ENCODE measurements at places on chromosomes 16 and 17. TPM values are rescaled to one million over a fixed set of nuclear protein-coding genes. Genes with fewer than 3 reads are reported as not detected.
A peak's percentile ranks its signal among the peaks of the same experiment; 100 is the strongest.

- peak; percentile 39 for DNase-seq
Measured at GRCh38 chr17:75404731-75405364, 630 bp downstream of the GRB2 start.

DNA sequence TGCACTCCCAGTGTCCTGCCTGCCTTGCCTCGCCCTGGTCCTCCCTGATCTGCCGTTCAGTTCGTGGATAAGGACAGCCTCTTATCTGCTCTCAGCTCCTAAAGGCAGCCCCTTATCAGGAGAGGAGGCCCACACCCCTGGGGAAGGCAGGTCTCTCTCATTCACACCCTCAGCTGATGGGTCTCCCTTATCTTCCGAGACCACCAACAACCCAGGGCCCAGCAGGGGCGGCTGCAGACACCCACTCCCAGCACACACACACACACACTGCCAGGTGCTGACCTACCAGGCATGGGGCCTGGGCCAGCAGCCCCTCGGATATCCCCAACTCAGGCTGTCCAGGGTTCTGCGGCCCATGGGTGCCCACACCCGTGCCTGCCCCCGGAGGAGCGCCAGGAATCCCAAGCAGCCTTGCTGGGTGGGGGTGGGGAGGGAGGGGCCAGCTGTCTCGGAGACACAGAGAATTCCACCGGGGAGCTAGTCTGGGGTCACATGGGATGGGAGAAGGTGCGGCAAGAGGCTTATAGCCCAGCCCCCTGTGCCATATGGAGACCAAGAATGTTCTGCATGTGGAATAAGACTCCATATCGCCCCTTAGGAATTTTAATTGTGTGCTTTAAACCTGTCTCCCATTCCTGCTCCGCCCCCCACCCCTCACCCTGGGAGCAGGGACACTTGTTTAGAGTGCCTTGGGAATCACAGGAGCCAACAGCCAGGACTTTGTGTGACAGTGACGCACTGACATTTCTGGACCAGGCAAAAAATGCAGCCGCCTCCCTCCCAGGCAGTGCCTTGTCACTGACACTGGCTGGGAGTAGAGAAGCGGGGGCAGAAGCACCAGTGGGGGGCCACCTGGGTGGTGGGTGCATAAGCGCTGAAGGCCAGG is 41.9 kb upstream of the EMP2 start:
- DNase-seq, result no peak

- DNase-seq, result peak; percentile 45
Measured at GRCh38 chr17:67602974-67603373, 114.8 kb upstream of the NOL11 start.

- no peak for DNase-seq
Measured at GRCh38 chr17:66403846-66404556, 101.6 kb downstream of the PRKCA start.

DNA sequence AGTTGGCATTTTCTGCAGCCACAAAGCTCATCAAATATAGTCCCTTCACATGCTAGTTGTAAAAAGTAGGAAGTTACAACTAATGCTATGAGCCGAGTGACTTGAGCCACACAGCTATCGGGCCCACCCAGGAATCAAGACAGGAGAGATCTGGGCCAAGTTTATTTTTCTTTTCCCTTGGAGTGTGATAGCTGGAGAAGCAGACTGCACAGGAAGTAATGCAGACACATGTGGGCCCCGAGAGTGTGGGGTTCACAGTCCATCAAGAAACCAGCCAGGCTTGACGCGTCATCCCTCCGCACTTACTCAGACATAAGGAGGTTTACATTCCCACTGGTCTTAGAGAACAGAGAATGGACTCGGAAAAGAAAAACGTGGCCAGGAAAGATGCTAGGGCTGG is 403.1 kb upstream of the CDH11 start:
- DNase-seq, result no peak

DNA sequence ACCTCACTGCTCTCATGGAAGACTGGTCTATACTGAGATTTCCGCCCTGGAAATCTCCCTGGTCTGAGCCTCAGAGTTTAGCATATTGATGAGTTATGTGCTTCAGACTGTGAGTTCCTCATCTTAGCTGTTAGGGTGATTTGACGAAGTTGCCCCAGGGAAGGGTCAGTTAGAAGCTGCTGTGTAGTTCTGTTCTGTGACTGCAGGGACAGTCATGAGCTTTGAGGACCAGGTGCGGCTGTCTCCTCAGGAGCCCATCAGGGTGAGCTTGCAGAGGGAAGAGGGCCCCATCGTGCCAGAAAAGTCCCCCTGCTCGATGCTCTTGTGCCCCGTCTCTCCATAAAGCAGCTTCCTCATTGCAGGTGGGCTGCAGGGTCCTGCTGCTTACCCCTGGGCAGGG is 28.3 kb upstream of the IL17C start:
- no peak for DNase-seq

Gene SLC52A1
- total RNA-seq, result not detected

Gene KRT24
- total RNA-seq, result not detected

Gene TBX6
- total RNA-seq, result 0.47 TPM

Gene C16orf54
- not detected for total RNA-seq

Data from MCF 10A (cell line).